Lower lobe of right lung (tissue), 2 donors: ENCODE measurements at places on chromosomes 5 and 9.

DNA sequence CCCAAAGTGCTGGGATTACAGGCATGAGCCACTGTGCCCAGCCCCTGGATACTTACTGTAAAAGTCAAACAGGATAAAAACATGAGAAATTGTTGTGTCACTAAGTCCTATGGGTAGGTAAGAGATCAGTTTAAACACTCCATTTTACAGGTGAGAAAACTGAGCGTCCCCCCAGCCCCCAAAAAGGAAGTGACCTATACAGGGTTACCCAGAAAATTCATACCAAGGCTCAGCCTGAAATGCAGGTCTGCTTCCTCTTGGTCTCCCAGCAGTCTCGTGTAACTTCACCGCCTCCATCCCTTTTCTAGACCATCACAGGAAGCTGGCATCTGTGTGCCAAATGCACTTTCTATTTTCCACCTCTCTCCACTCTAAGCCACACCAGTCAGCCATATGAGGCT lies 57.2 kb downstream of the TMOD1 start:
- peaks cover 32% of the 10 kb centered on the region for H3K4me1 ChIP-seq
- peaks cover under 1% of the 10 kb centered on the region for H3K36me3 ChIP-seq
- H3K27me3 ChIP-seq = no peaks in the 10 kb centered on the region

- H3K27me3 ChIP-seq = no peaks in the 10 kb centered on the region
- DNase-seq = no peak
- H3K4me1 ChIP-seq = no peaks in the 10 kb centered on the region
These were observed 304.2 kb downstream of the DNAH5 start for GRCh38 chr5:13640270-13640669.

- H3K27ac ChIP-seq = no peak overlapping the region
- DNase-seq = no peak
- H3K27me3 ChIP-seq = no peaks in the 10 kb centered on the region
- H3K4me1 ChIP-seq = no peaks in the 10 kb centered on the region
These were observed 140.6 kb downstream of the C5orf15 start for GRCh38 chr5:133827830-133828229.

- no peak overlapping the region for H3K27ac ChIP-seq
- H3K4me1 ChIP-seq = peaks cover 11% of the 10 kb centered on the region
- DNase-seq = no peak
These were observed 80.1 kb downstream of the ALDH1A1 start for GRCh38 chr9:72872718-72873117.

- H3K27ac ChIP-seq = no peak overlapping the region
- no peaks in the 10 kb centered on the region for H3K4me1 ChIP-seq
- DNase-seq = no peak
- H3K4me3 ChIP-seq = no peak overlapping the region
These were observed 124.8 kb upstream of the IRX4 start for GRCh38 chr5:2007496-2007877.

- no peak overlapping the region for H3K4me3 ChIP-seq
- DNase-seq = no peak
- no peaks in the 10 kb centered on the region for H3K4me1 ChIP-seq
- no peaks in the 10 kb centered on the region for H3K36me3 ChIP-seq
- H3K27ac ChIP-seq = no peak overlapping the region
These were observed 159.1 kb downstream of the HTR1A start for GRCh38 chr5:63803165-63803564.

DNA sequence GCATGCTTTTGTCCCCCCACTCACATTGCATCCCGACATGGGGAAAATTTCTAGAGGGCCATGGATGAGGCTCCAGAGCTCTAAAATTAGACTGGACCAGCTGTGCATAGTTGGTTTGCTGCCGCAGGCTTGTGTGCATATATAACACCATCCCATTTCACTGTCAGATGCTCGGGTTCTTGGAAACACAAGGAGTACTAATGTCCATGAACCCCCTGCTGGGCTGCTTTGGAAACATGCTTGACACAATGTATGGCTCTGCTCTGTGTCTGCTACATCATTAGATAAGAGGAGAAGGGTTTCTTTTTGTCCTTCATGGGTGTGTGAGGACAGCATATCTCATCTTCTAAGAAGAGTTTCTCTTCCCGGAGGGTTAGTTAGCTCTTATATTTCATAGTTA lies 292.1 kb upstream of the RORB start:
- H3K27me3 ChIP-seq = no peaks in the 10 kb centered on the region
- no peaks in the 10 kb centered on the region for H3K36me3 ChIP-seq
- H3K4me3 ChIP-seq = no peak overlapping the region
- H3K27ac ChIP-seq = no peak overlapping the region
- H3K4me1 ChIP-seq = no peaks in the 10 kb centered on the region
- no peak for DNase-seq

DNA sequence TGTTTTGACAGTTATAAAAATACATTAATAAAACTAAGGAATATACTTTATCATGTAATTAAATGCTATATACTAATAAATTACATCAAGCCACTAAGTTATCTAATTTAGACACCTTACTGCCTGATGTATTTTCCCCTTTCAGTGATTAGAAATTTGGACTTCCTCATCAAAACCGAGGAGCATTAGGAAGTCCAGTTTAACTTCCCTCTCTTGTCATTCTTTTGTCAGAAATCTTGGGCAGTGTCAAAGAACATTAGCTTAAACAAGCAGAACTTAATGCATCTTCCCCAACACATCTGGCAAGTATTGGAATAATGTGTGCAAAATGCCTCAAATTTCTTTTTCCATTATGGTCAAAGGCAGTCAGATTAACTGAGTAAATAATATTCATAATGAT lies 81.6 kb downstream of the PLPP1 start:
- H3K27ac ChIP-seq = no peak overlapping the region
- no peaks in the 10 kb centered on the region for H3K27me3 ChIP-seq
- no peak overlapping the region for H3K4me3 ChIP-seq
- H3K36me3 ChIP-seq = no peaks in the 10 kb centered on the region
